ENCODE measurements at places on chromosomes 5 and 9.

- DNase-seq: peak; percentile 79
Observed at GRCh38 chr9:137461663-137462395, 2.7 kb upstream of the NSMF start.

GRCh38 chr5:38258319-38259061 is at the start of gene EGFLAM:
EGFLAM (plus strand) TSS chr5:38258559; CDS start chr5:38258755, 196 bp downstream.
- no peak for DNase-seq

- DNase-seq: no peak
Observed at GRCh38 chr5:67875601-67876000, 340.0 kb upstream of the PIK3R1 start.

DNA sequence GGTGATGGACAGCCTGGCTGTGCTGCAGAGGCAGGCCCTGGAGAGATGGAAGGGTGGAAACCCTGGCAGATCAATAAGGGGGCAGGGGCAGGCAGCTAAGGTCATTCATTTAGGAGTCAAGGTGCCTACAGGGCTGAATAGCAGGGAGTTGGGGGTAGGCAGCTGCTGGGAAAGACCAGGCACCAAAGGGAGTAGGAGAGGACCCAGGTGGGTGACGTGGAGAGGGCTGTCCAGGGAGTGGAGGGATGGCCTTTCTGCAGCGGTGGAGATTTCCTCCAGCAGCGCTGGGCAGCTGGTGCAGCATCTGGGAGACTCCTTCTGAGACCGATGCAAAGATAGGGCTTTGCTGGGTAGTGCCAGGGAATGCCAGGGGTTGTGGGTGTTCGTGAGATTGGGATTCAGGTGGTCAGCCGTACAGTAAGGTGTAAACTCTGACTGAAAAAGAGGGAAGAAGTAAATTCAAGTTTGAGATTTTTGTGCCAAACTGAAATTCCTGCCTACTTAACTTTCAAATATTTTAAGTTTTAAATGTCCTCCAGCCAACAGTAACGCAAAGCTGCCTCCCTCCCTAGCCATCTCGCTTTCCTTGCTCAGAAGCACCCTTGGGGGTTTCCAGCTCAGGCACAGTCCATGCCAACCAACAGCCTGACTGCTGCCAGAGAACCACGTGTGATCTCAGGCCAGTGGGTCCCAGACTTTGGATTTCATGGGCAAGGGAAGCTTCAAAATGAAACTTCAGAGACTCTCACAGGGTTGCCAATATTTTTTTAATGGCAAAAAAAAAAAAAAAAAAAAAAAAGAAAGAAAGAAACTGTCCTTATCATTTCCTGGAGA is 18.6 kb upstream of the ANGPTL2 start:
- DNase-seq: no peak

- DNase-seq: no peak
Observed at GRCh38 chr5:59051951-59052350, 469.1 kb downstream of the RAB3C start.

DNA sequence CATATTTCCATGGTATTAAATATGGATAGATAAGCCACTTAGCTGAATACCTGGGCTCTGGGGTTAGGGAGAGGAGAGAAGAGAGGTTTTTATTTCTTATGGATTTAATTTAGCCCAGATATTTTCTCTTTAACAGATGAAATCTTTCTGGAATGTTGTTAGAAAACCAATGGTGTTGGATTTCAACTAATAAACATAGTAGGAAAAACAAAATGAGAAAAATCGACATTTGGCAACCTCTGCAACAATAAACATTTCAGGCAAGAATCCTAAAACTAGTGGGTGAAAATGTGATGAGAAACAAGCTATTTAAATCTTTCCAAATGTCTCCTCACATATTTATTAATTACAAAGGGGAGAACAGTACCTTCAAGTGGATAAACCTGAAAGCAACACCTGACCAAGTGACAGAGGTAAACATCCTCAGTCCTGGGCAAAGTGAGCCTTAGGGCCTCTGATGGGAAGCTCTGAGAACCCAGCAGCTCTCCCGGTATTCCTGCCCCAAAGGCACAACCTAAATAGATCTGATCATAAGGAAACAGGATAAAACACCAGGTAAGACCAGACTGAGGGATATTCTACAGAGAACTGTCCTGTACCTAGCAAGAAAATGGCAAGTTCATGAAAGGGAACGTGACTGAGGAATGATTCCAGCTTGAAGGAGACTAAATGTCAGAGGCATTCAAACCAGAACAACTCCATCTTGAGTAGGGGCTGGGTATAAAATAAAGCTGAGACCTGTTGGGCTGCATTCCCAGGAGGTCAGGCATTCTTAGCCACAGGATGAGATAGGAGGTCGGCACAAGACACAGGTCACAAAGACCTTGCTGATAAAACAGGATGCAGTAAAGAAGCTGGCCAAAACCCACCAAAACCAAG is 163.7 kb downstream of the ESM1 start:
- DNase-seq: no peak

DNA sequence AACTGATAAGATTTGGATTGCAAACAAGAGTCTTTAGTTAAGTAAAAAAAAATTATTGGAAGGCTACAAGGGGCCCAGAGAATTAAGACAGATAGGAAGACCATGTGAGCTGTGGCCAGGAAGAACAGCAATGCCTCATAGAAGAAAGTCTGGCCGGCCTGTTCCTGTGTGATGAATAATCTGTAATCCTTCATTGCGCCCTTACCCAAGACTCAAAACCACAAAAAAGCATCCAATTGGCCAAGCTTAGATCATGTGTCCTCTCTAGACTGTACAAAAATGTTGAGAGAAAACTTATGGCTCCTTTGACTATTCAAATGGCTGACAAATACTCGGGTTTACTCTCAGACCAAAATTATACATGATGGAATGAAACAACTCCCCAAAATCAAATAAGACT is 1383.5 kb downstream of the PTPRD start:
- no peak for DNase-seq

DNA sequence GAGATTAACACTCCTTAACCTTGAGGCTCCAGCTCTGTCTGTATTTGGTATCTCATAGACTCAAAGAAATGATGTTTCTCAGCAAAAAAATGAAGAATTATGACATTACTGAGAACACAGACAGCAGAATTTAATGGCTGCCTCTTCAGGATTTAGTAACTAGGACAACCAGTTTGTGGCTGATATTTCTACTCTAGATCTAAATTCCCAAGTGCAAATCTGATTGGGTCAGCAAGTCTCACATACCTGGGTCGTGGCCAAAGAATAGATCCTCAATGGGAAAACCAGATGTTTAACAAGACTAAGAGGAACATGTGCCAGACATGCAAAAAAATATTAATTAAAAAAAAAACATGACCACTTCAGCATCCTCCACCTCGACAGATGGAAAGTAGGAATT is 608.9 kb downstream of the DTWD2 start:
- DNase-seq: no peak

- DNase-seq: no peak
Observed at GRCh38 chr5:893711-894110, 1.0 kb downstream of the TRIP13 start.

DNA sequence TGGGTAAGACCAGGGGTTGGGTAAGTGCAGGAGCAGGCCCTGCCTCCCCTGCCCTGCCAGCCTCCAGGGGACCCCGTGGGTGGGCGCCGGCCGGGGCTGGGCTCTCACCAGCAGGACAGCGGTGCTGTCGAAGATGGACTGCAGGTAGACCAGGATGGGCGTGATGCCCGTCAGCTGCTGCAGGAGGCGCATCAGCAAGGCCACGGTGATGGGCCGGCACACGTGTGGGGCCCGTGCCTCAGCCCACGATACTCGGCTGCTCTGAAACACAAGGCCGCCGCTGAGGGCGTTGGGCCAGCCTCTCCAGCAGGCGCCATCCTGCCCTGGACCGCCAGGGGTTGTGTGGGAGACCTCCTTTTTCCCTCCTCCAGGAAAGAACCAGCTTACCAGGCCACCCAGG is 4.0 kb downstream of the SLC2A6 start:
- no peak for DNase-seq

DNA sequence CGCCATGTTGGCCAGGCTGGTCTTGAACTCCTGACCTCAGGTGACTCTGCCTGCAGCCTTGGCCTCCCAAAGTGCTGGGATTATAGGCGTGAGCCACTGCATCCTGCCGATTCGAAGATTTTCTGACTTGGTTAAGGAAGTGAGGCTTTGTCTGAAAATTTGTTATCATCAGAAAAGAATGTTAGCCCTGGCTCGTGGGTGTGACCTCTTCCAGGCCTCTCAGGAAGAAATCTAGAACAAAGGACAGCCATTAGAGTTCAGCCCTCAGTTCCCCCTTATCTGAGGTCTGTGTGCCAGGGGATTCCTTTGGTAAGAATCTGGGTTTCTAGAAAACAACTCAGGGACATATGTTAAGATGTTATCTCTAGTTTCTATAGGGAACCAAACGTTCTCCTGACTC is 6.2 kb downstream of the OR2S2 start:
- DNase-seq: no peak

- no peak for DNase-seq
Observed at GRCh38 chr9:136361047-136361753, 2.3 kb downstream of the DNLZ start.

GRCh38 chr9:131889437-131890251 is 149.8 kb upstream of the RAPGEF1 start:
- DNase-seq: no peak

- no peak for DNase-seq
Observed at GRCh38 chr9:6968271-6968670, 210.5 kb downstream of the KDM4C start.

DNA sequence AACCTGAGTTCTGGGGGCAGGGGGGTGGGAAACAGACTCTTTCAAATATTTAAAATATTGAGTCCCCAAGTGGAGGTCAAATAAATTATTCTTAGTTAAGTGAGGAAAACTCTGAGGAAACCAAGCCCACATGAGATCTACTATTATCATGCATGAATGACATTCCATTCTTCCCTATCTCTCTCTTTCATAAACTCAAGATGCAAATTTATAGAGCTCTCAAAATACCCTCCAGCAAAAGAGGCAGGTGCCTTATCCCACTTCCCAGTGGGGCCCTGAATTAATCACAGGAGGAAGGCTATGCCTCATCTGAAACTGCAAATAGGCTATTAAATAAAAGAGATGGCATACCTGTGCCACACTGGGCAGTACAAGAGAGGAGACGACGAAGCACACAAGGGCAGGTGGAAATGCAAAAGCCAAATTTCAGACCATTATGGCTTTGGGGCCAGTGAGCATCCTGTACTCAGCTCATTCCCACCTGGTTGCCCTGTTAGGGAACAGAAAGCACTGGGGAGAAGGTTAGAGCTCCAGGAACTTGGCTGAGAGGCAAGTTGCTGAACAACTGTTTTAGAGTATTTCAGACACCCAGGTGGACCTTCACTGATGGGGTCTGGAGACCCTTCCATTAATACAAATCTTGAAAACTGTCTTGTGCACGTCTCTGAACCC is 102.2 kb upstream of the EQTN start:
- no peak for DNase-seq

GRCh38 chr5:130868186-130868840 is 296.7 kb downstream of the HINT1 start:
- no peak for DNase-seq

- DNase-seq: no peak
Observed at GRCh38 chr9:126325821-126326220, 808 bp upstream of the MVB12B start.

GRCh38 chr9:99873943-99874584 is 32.4 kb upstream of the STX17 start:
- DNase-seq: no peak

DNA sequence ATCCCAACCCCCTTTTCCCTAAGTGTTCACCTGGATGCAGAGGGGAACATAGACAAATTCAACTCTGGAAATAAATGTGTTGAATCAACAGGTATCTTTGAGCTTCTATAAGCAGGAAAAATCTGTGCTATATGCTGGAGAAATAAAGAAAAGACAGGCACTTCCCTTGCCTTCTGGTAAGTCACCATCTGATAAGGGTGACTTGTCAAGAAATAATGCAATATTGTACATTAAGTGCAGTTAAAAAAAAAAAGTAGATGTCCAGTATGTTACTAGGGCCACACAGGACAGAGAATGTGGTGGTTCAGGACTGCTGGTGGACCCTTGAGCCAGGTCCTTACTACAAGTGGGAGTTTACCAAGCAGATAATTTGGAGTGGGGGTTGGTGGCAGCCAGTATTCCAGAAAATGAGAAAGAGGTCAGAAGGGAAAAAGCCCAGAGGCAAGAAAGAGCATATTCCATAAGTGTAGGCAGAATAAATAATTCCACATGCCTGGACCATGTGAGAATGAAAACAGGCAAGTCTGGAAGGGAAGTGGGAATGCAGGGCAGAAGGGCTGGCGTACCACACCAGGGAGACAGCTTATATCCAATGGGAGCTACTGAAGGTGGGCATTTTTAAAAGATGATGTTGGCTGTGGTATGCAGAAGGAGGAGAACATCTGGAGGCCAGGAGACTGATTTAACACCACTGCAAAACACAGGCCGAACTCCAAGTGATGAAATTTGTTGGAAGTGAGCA is 209.9 kb downstream of the SEMA5A start:
- no peak for DNase-seq

- DNase-seq: no peak
Observed at GRCh38 chr9:68978066-68978465, 35.8 kb downstream of the PRKACG start.

GRCh38 chr5:104178829-104179456 is 616.4 kb upstream of the NUDT12 start:
- no peak for DNase-seq

DNA sequence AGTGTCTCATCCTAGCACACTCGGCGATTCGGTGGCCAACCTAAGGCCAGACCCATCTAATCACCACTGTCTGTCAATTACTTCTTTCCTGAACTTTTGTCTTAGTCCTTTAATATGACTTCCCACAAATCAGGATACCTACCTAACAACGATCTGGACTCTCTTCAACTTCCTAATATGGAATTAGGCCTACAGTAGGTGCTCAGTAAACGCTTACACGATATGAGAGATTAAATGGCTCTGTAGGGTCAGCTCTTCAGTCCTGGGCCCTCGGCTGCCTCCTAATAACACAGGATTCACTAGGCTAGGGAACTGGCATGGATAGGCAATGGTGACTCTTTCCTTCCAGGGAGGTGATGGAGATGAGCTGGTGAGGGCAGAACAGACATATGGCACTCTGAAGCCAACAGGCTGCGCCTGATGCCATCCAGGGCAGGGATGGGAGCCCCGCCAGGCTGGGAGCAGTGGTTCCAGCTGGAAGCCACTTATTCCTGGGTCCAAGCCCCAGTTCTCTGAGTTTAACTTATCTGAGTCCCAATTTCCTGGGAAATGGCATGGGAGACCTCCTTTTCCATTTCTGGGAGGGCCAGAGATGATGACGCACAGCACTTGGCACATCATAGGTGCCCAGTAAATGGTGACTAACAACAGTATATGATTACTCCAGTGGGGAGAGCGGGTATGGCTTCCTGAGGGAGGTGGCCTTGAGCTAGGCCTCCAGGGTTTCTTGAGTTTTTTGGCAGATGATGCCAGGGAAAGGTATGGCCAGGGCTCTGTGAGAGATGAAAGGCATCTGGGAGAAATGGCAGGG is 7.3 kb downstream of the PDGFRB start:
- no peak for DNase-seq

- DNase-seq: no peak
Observed at GRCh38 chr5:14744296-14745187, 80.0 kb downstream of the OTULIN start.

GRCh38 chr9:94761481-94761880 is 35.0 kb downstream of the AOPEP start:
- DNase-seq: no peak

Data from activated T-helper 1 cell treated with anti-CD3 and anti-CD28 coated beads, Interleukin-12 subunit alpha, Interleukin-12 subunit beta, Interleukin-2, Interleukin-4 antibody, amounts not matched to agents 30 ng/mL and 10 ng/mL and 1 ng/mL, durations not matched to agents 14 hours and 24 hours and 36 hours (primary cell).